ENCODE measurements at places on chromosomes 16 and 17. TPM values are rescaled to one million over a fixed set of nuclear protein-coding genes. Genes with fewer than 3 reads are reported as not detected.

PARD6A gene
- 5.9 TPM for total RNA-seq

C17orf100 gene
- 2.9 TPM for total RNA-seq

DNA sequence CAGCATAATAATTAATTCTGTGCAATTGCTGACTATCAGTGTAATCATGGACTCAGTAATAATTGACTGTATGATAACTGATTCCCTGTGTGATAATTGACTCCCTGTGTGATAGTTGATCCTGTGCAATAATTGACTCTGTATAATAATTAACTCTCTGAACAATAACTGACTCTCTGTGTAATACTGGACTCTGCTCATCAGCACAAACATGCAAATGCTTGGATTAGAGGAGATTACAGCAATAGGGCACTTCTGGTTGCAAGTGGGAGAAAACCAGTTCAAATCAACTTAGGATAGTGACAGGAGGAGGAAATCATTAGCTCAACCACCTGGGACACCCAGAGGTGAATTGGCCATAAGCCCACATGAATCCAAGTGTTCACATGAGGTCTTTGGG lies 582.1 kb downstream of the RBFOX1 start:
- H3K27me3 ChIP-seq = no peaks in the 10 kb centered on the region
- H3K27ac ChIP-seq = no peak overlapping the region
- no peaks in the 10 kb centered on the region for H3K36me3 ChIP-seq
- no peak for DNase-seq
- H3K4me3 ChIP-seq = no peak overlapping the region

- H3K27me3 ChIP-seq = no peaks in the 10 kb centered on the region
- H3K36me3 ChIP-seq = no peaks in the 10 kb centered on the region
- peaks cover 3% of the 10 kb centered on the region for H3K4me1 ChIP-seq
- H3K27ac ChIP-seq = no peak overlapping the region
Measured at GRCh38 chr17:61127960-61128359, 271.7 kb upstream of the TBX2 start.

DNA sequence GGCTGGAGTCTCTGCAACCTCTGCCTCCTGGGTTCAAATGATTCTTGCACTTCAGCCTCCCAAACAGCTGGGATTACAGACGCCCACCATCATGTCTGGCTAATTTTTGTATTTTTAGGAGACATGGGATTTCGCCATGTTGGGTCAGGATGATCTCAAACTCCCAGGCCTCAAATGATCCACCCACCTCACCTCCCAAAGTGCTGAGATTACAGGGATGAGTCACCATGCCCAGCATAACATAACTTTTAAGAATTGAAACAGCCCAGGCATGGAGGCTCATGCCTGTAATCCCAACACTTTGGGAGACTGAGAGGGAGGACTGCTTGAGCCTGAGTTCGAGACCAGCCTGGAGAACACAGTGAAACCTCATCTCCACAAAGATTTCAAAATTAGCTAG lies 2.5 kb downstream of the RSL1D1 start:
- H3K4me1 ChIP-seq = peaks cover 39% of the 10 kb centered on the region
- no peaks in the 10 kb centered on the region for H3K27me3 ChIP-seq
- no peak overlapping the region for H3K4me3 ChIP-seq
- peaks cover 64% of the 10 kb centered on the region for H3K36me3 ChIP-seq
- DNase-seq = no peak

- no peaks in the 10 kb centered on the region for H3K27me3 ChIP-seq
- H3K36me3 ChIP-seq = peaks cover 8% of the 10 kb centered on the region
- peaks cover 56% of the 10 kb centered on the region for H3K4me1 ChIP-seq
- H3K27ac ChIP-seq = peak overlapping the region; percentile 90
Measured at GRCh38 chr17:57600074-57600473, 145.0 kb downstream of the CCDC182 start.

DNA sequence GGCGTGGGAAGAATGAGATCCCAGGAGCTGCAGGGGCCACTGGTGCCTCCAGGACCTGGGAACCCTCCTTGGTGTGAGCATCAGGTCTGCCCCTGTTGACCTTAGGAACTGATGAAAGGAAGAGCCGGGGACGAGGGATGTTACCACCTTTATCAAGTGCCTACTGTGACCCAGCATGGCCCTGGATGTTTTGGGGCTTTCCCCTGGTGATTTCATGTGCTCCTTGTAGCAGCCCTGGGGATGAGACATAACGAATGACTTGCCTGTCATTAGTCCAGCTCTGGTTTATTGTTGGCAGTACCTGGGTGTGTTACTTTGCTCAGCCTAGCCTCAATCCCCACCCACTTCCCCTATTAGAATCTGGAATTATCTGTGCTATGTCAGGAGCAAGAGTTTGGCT lies 39.9 kb downstream of the WSCD1 start:
- H3K4me1 ChIP-seq = no peaks in the 10 kb centered on the region
- peaks cover 9% of the 10 kb centered on the region for H3K27me3 ChIP-seq
- H3K27ac ChIP-seq = no peak overlapping the region

GRCh38 chr16:31350275-31351005 lies 4.5 kb upstream of the ITGAX start:
- no peaks in the 10 kb centered on the region for H3K27me3 ChIP-seq
- peak overlapping the region; percentile 91 for H3K27ac ChIP-seq
- peak overlapping the region; percentile 70 for H3K4me3 ChIP-seq
- no peak for DNase-seq
- no peaks in the 10 kb centered on the region for H3K36me3 ChIP-seq

GRCh38 chr17:66407864-66408263 lies 105.5 kb downstream of the PRKCA start:
- no peak overlapping the region for H3K4me3 ChIP-seq
- no peaks in the 10 kb centered on the region for H3K36me3 ChIP-seq
- DNase-seq = no peak
- H3K27me3 ChIP-seq = peaks cover 4% of the 10 kb centered on the region
- H3K27ac ChIP-seq = no peak overlapping the region

All from activated B cell treated with CpG ODN at 0.5 μM for 24 hours (primary cell).